GM18507 (cell line): ENCODE measurements at places on chromosomes 6 and 20.

GRCh38 chr6:11710311-11710761 is 68.3 kb downstream of the ADTRP start:
- no peak for DNase-seq

- no peak for DNase-seq
These were observed 252.8 kb upstream of the MMS22L start for GRCh38 chr6:97535800-97536199.

- DNase-seq: no peak
These were observed 164.1 kb upstream of the ECI2 start for GRCh38 chr6:4299476-4299875.

DNA sequence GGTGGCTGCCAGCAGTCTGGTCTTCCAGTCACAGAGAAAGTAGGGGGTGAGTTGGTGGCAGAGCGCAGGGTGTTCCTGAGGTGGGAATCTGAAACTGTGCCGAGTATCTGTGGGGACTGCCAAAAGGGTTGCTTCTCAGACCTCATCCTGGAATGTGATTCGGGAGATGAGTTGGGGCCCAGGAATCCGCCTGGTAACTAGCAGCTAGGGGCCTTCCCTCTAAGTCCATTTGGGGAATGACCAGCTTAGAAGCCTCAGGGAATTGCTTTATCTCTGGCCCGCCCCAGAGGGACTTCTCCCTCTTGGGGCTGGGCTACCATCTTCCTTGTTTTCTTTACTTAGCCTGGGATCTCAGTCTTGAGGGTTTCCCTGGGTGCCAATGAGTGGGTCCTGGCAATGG is 49.6 kb downstream of the MOCS1 start:
- no peak for DNase-seq

DNA sequence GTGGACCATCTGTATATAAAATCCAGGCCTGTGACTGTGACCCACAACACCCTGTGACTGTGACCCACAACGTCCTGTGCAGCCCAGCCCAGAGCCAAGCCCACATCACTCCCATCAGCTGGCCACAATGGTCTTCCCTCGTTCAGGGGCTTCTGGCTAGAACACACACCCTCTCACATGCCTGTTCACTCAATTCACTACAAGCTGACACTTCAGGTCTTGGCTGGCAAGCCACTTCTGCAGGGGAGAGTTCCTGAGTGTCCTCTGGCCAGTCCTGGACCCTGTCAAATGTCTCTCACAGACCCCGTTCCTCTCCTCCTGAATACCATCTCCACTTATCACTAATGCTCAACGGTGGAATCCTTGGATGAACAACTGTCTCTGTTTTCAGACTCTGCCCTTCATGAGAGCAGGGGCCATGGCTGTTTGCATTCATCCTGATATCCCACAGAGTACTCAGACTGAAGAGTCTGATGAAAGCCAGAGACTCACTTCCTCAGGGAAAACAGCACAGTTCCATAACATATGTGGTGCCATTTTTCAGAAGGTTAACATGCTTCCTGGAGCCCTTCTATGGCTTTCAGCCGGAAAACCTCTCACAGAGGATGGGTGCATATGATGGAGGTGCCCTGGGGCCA is 56.0 kb downstream of the MYH7B start:
- no peak for DNase-seq

- DNase-seq: no peak
These were observed 21.2 kb downstream of the KIF16B start for GRCh38 chr20:16552015-16552414.

GRCh38 chr6:162750776-162751175 is 23.0 kb downstream of the PACRG start:
- DNase-seq: no peak

DNA sequence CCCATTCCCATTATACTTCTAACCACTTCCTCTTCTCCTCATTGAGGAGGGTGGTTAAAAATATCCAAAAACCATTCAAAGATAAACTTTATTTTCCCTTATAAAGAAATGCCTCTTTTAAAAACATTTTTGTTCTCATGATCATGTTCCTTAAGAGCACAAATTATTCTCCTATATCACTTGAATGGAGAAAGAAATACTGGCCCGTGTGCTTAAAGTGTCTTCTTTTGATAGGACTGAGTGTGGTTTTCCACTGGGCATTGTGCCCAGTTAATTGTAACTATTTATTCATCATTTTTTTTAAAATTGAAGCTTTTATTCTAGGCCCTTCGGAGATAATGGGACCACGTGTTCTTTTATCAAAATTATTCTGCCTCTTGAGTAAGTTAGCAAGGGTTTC is 871.5 kb downstream of the QKI start:
- DNase-seq: no peak
